ENCODE measurements at places on chromosomes 7 and 10. TPM values are rescaled to one million over a fixed set of nuclear protein-coding genes. Genes with fewer than 3 reads are reported as not detected.

Gene IL2RA
- 0.39 TPM for total RNA-seq

Gene ZNF503
- 18.1 TPM for total RNA-seq

Gene VAX1
- total RNA-seq: not detected

Gene NPSR1
- not detected for total RNA-seq

Gene CLEC5A
- not detected for total RNA-seq

Gene TMEM26
- total RNA-seq: under 0.01 TPM

Gene HYAL4
- total RNA-seq: not detected

Gene CCDC71L
- total RNA-seq: 9.8 TPM

Gene ARHGEF5
- total RNA-seq: 29.1 TPM

Measured in placental epithelial cell (primary cell).